NCI-H774 (cell line): ENCODE measurements at places on chromosomes 6 and 20.

GRCh38 chr20:44437497-44437896, 38.2 kb upstream of the TTPAL start:
- DNase-seq = no peak

DNA sequence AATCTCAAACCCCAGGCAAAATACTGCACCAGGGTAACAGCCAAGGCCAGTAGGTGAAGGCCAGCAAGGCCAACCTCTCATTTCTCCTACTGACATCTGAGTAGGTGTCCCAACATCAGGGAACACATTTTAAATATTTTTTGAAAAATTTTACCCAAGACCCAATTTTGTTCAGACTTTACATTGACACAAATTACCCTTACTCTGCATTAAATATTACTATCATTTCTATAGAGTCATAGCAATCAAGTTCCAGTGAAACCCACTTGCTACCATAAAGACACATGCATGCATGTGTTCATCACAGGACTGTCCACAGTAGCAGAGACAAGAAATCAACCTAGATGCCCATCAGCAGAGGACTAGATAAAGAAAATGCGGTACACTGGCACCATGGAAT, 99.9 kb downstream of the NRN1 start:
- DNase-seq = no peak

DNA sequence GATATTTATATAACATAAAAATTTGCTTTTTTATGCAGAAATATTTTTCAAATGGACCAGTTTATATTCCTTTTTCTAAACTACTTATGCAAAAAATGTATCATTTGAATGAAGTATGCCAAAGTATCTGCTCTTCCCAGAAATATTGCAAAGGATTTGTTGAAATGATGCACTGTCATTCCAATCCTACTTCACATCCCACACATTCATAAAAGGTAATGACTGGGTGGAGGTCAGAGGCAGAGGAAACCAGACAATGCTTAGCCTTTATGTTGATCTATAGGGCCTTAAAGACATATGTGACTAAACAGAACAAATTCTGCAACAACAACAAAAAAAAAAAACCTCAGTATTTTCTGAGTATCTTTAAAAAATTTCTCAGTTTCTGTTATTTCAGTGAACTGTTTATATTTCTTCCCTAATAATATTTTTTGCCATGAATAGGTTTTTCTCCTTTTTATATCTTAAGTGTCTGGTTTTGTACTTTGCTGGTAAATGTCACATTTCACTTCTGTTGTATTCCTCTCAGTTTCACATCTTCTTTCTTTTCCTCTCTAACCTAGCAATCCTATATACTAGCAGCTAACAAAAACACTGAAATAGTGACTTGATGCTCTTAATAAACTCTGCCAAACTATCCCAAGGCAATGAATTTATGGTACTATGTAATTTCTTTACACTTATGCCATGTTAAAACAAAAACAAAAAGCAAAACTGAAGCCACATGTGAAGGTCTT, 374.1 kb downstream of the BCKDHB start:
- no peak for DNase-seq

DNA sequence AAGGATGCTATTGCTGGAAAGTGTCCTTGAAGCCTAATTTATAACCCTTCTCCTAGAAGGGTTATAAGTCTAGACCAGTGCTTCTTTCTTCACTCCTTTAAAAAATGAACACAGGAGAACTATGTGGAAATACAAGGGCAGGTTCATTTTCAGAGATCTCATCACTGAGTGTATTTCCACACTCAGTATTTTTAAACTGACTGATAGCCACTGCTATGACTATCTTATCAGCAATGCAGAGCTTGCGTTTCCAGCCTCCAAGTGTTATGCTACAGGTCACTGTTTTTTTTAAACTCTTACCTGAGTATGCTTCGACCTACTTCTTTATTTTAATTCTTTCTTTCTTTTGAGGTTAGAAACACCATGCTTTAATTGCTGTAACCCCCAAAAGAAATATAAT, 319.1 kb downstream of the ARHGAP18 start:
- DNase-seq = no peak

DNA sequence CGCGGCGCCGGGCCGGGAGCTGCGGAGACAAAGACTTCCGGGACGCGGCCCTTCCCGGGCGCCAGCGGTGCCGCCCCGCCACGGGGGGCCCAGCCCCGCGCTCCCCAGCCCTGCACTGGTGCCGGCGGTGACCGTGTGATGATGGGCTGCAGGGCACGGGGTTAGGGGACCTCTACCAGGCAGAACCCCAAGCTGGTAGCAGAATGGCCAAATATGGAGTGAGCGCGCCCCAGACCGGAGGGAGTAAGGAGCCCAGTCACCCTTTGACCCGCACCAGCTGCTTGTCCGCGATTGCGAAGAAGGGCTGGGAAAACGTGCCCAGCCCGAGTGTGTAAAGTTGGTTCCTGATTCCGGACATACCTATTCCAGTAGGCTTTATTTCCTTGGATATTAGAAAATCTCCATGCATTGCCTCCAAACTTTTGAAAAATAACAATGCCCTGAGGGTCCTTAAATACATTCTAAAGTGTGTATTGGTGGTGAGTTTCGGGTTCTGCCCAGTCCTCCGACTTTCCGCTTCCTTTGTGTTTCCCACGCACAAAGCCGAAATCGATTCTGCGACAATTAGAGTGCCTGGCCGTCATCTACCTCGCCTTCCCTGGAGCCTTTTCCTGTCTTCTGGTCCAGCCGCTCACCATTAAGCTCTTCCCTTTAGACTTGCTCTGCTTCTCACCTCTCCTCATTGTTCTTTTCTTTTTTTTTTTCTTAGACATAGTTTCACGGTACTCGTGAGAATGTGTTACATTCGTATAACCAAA, 1.1 kb downstream of the ABRACL start:
- peak; percentile 61 for DNase-seq

DNA sequence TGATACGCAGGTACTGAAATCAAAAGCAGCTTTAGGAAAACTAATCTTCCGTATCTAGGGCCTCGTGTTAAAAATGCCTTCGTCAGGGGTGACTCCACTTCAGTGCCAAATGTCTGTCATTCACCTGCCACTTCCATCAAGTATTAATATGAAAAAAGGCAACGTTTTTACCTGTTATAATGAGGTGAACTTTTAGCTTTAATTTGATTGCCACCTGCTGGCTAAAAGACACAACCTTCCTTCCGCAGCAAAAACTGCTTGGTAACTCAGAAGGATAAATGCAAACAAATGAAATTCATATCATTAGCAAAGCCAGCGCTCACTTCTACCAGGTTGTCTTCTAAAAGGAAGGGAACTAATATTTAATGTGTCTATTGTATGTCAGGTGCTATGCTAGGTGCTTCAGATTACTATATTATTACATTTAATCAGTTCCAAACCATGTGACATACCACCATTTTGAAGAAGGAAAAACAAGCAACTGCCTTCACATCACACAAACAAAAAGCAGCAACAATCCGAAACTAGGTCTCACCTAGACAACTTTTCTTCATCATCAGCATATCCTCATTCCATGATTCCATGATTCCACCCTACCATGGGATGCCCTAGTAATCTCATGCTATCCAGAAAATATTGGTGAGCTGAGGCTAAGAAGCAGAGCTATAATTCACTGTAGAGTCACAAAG, 20.6 kb upstream of the ARHGAP18 start:
- peak; percentile 27 for DNase-seq
